ENCODE measurements at places on chromosomes 12 and 14.
A peak's percentile ranks its signal among the peaks of the same experiment; 100 is the strongest.

DNA sequence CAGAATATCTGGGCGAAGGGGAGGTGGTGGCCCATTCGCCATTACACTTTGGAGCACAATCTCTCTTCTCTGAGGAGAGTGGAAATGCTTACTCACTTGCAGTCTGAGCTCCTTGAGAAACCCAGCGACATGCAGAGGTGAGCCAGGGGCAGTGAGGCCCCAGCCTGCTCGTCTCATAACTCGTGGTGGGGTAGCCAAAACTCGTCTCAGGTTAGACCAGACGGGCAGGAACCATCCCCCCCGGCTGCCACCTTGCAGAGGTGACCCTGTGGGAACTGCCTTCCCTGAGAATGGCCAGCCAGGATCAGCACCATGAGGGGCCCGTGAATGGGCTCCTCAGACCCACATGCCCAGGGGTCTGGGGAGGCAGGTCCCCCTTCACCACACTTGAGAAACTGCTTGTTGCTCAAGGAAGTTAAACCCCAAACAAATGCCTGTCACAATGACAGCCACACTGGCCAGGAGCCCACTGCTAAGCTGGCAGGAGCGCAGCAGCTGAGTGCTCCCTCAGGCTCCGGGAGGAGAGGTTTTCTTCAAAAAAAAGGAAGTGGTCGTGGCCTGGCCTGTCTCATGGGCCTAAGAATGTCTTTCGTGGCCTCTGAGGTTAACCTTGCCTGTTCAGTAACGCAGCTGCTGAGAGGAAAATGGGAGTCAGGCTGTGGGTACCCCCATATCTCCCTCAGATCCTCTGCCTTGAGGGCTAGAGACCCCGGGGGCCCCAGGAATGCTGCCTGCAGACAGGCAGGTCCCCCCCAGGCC is 9.2 kb upstream of the ALDH2 start:
- DNase-seq: no peak

- DNase-seq: no peak
Observed at GRCh38 chr14:105430042-105430441, 10.4 kb downstream of the MTA1 start.

- DNase-seq: no peak
Observed at GRCh38 chr14:101472518-101472849, 88.8 kb upstream of the DIO3 start.

GRCh38 chr12:79119796-79120195 is 255.2 kb downstream of the SYT1 start:
- DNase-seq: no peak

DNA sequence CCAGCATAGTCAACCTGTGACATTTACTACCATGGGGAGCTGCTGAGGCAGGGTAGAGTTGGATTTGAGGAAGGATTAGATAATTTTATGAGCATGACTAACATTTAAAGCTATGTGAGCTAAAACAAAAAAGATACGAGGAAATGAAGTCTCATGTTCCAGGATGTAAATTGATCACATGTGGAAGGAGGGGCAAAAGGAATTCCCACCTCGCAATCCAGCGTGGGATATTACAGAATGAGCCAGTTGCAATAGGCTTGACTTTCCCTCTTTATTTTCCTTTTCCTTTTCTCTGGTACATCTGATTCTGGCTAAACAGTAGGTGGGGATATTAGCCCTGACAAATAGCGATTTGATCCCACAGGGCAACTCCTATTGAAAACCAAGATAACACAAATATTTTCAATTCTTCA is 214.9 kb upstream of the HMGA2 start:
- no peak for DNase-seq

DNA sequence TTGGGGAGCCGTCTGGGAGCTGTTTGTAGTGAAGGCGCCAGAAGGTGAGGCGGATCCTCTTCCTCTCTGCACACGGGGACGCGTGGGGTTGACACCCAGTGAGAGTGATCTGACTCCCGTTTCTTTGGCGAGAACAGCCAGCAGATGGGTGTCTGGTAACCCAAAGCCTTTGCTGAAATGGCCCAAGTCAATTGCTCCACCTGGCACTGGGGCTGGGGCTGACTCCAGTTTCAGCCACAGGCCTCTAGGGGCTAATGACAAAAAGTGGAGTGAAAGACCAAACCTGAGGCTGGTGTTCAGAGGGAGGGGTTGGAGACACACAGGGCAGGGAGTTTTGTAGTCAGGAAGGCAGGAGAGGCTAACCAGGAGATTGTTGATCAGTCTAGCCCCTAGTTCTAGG is 87.0 kb downstream of the FRMD6 start:
- no peak for DNase-seq

GRCh38 chr12:118188690-118189371 is 52.9 kb downstream of the PEBP1 start:
- DNase-seq: no peak

GRCh38 chr14:63039866-63040265 is 5.4 kb downstream of the KCNH5 start:
- DNase-seq: no peak

- DNase-seq: no peak
Observed at GRCh38 chr12:51013441-51013840, 12.7 kb downstream of the SLC11A2 start.

- no peak for DNase-seq
Observed at GRCh38 chr14:93160353-93160801, 24.3 kb downstream of the MOAP1 start.

- no peak for DNase-seq
Observed at GRCh38 chr12:5582018-5582417, 150.1 kb downstream of the NTF3 start.

DNA sequence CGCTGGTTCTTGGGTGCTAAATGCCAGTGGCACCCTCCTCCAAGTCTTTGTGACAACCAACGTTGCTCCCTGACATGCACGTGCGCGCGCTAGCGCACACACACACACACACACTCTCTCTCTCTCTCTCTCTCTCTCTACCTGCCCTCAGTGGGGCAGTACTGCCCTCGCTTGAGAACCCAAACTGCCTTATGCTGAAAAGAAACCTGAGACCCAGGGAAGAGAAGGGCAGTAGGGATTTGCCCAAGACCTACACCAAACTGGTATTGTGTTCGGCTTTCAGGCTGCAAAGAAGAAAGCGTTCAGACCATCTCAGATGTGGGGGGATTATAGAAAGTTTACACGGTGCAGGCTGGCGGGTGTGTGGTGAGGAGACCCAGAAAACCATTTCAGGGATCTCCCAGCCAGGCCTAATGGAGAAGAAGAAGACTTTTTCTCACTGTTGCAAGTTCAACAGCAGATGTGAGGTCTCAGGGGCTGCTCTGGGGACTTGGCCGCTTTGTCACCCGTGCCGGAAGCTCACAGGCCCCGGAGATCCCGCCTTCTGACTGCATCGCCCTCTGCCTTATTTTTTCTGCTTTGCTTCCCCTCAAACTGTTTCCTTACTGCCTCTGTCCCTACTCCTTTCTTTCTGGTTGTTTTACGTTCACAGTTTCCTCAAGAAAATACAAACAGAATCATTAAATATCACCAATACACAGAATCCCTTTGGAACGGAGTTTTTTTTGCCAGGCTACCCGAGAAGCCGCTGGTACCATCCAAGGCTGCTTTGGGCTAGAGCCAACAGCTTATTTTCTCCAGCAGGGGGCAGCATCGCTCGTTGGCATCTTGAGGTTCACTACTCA is 82.4 kb downstream of the PPM1A start:
- peak; percentile 76 for DNase-seq

DNA sequence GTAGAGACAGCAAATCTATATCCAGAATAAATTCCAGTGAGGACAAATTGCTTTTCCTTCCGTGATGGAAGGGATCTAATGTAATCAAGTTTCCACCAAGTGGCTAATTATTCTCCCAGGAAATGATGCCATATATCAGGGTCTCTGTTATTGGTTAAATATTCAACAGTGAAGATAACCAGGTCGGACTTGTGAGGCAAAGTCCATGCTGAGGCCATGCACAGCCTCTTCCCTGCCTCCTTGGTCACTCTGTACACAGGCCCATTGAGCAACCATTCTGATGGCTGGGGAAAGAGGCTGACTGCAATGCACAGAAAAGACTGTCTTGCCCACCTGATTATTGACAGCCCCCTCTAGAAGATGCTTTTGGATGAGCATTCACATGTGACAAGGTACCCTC is 90.1 kb downstream of the TNFAIP2 start:
- no peak for DNase-seq

- DNase-seq: no peak
Observed at GRCh38 chr12:15181017-15181683, 40.1 kb downstream of the RERG start.

DNA sequence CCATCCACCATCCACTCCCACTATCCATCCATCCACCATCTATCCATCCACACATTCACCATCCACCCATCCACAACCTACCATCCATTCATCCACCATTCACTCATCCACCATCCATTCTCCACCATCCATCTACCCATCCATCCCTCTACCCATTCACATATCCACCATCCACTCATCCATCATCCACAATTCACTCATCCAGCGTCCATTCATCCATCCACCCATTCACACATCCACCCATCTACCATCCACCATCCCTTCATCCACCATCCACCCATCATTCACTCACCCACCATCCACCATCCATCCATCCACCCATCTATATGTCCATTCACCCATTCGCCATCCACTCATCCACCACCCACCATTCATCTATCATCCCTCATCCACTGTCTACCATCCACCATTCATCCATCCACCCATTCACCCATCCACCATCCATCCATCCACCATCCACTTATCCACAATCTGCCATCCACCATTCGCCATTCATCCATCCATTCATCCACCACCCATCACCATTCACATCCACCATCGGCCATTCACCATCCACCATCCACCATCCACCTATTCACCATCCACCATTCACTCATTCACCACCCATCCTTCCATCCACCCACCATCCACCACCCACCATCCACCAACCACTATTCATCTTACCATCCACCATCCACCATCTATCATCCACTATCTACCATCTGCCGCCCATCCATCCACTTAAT is 2.0 kb upstream of the AMN start:
- no peak for DNase-seq

- DNase-seq: no peak
Observed at GRCh38 chr14:72430457-72430856, 463.4 kb downstream of the DPF3 start.

DNA sequence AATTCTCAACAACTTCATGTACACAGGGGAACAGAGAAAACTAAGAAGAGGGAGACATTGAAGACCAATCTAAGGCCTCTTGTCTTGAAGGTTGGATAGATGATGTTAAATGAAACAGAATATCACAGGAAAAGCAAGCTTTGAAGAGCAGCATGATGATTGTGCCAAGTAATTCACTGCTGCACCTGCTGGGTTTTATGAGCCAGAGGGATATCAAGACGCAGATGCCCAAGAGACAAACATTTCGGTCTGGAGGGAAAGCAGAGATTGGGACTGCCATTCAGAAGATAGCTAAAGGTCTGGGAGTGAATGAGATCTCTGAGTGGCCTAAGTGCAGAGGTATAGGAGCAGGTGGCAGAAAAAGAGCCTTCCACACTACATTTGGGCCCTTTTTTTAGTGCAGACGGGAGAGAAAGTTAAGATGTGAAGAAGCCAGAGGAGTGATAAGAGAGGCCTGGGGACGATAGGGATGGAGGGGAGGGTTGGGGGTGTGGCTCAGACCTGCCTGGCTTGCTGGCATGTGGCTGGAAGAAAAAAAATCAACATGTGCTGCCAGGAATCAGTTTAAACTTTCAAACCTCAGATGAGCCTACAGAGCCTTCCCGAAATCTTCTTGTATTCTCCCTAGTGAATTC is 200.6 kb downstream of the AEBP2 start:
- DNase-seq: no peak

DNA sequence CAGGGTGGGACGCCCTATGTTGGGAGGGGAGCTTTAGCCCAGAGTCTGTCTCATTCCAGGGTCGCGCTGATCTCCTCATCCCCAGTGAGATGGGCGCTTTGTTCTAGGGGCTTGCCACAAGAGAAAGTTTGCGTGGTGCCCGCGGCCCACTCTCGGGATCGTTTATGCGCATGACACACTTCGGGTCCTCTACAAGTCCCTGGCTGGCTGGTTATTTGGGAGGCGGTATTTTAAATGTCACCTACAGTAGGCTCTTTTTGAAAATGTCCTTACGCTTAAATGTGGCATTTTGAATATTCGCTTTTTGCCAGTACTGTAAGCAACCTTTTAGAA is 541 bp downstream of the GOLT1B start:
- peak; percentile 17 for DNase-seq

GRCh38 chr12:40105265-40105514 is 691 bp downstream of the SLC2A13 start:
- DNase-seq: no peak

DNA sequence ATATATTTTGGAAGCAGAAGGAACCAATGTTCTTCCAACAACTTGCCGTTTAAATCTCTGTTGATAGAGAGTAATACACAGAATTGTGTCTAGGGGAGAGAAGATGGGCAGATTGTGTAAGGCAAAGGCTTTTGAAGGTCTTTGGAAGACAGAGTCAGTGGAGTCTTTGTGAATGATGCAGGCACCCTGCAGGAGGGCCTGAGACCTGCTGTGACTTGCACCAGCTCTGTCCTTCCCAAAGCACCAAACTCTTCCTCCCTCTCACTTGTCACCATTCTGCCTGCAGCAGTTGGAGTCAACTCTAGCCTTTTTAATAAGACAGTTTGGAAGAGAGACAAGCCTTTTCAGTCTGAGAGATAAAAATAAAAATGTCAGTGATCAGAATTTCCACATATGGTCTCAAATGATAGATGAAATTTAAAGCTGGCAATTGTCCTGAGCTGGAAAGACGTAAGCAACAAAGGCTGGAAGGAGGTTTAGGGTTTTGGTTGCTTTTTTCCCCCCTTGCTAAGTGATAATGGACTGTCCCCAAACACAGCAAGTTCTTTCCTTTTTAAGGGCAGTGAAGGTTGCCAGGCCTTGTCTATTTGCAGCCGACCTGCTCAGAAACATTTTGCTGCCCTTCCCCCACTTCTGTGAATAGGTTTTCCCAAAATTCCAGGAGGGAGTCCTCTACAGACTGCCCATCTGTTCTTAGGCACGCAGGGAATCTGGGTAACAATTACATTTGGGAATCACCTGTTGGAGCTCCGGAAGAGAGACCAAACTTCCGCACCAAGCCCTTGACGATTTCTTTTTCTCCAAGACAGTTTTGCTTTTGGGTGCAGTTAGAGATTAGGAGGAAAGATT is 103.0 kb upstream of the NTF3 start:
- DNase-seq: no peak

DNA sequence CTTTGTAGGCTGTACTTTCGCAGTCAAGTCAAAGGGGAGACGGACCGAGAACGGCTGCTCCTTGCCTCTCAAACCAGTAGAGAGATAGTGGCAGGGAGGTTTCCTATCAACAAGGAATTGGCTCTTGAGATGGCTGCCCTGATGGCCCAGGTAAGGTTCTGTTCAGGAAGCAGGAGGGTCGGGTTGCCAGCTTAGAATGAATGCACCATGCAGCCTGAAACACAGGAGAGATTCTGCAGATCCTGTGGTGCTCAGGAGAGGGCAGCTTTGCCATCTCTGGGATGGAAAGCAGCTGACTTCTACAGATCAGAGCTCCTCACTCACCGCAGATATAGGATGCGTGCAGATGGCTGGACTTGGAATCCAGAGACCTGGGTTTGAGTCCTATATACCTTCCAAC is 18.0 kb downstream of the PIGH start:
- no peak for DNase-seq
